ENCODE measurements at places on chromosomes 4 and X.

DNA sequence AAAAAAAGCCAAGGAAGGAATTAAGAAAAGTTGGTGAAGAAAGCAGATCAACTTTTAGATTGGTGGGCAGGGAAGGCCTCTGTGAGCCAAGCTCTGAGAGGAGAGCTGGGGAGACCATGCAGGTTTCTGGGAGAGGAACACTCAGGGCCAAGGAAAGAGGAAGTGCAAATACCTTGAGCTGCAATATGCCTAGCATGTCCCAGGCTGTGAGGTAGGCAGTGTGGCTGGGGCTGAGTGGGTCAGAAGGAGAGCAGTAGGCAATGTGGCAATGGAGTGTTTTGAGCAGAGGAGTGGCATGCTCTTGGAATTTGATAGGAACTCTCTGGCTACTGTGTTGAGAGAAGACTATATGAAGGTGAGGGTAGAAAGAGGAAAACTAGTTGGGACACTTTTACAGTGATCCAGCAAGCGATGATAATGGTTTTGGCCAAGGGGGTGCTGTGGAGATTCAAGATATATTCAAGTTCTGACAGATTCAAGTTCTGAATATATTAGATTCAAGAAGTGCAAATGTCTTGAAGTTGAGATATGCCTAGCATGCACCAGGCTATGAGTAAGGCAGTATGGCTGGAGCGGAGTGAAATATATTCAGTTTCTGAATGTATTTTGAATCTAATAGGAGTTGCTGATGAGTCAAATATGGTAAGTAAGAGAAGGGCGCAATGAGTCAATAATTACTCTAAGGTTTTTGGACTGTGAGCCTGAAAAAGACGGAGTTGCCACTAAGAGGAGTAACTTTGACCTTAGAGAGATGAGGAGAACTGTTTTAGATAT is 172.5 kb downstream of the CAMK2D start:
- DNase-seq, result no peak

GRCh38 chr4:97104666-97105065 is 1038.6 kb downstream of the STPG2 start:
- no peak for DNase-seq

DNA sequence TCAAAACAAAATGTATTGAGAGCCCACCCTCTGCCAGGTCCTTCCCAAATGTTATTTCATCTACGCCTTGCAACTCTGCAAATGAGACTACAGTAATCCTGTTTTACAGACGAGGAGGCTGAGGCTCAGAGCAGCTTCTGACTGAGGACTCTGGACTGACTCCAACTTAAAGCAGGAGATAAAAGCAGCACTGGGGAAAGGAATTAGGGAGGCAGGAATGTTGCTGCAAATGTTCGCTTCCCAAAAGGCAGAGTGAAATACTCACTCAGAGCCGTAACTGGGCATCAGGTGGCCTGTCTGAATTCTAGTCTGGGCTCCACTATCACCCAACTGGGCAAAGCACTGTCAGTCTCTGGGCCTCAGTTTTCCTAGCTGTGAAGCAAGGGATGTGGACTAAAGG is 94.7 kb upstream of the SRD5A3 start:
- DNase-seq, result no peak

GRCh38 chr4:5472160-5472591 is 236.2 kb downstream of the EVC2 start:
- DNase-seq, result no peak

GRCh38 chr4:113732-114131 is 10.6 kb upstream of the ZNF718 start:
- no peak for DNase-seq

DNA sequence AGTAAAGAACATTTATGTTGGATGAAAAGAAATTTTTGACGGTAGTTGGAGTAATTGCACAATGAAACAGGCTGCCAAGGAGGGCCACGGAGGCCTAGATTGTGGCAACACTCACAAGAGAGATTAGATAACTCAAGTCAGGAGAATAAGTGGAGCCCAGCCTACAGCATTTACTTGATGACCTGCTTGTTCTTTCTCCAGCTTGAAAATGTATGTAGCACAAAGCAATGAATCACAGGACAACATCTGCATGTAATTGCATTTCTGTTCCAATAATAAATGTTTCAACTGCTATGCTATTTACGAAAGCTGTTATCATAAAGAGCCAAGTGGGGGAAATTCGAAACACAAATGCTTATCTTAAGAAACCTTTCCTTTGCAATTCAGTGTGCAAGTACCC is 221.2 kb upstream of the MID1 start:
- DNase-seq, result no peak

- DNase-seq, result no peak
Measured at GRCh38 chr4:54400802-54401201, 171.7 kb downstream of the PDGFRA start.

GRCh38 chr4:39698424-39699009 is 581 bp downstream of the UBE2K start:
- DNase-seq, result peak; percentile 53
